ENCODE measurements at places on chromosomes 4 and X. TPM values are rescaled to one million over a fixed set of nuclear protein-coding genes. Genes with fewer than 3 reads are reported as not detected.

GRCh38 chr4:73919691-73920090 is 50.5 kb downstream of the CXCL1 start:
- no peak for DNase-seq

DNA sequence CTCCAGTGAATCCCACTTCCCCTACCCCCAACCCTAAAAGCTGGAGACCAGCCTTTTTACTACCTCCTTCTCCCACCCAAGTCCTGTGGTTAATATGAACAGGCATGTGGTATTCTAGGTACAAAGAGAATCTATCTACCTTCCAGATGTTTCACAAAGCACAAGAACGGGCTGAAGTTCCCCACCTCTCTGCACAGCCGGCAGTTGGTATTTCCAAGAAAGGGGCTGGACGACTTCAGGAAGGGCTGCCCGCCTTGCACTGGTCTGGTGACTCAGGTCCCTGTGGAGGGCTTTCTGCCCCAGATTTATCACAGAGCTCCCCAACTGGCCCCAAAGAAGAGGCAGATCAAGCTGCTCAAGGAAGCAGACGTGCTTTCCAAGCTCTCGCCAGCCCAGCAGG is 4.5 kb downstream of the FAM47E start:
- no peak for DNase-seq

- no peak for DNase-seq
Observed at GRCh38 chr4:107993969-107994368, 4.3 kb downstream of the HADH start.

- DNase-seq: no peak
Observed at GRCh38 chrX:6678313-6678712, 143.4 kb upstream of the VCX3A start.

GRCh38 chr4:88870428-88870827 is 172.8 kb upstream of the NAP1L5 start:
- no peak for DNase-seq

DNA sequence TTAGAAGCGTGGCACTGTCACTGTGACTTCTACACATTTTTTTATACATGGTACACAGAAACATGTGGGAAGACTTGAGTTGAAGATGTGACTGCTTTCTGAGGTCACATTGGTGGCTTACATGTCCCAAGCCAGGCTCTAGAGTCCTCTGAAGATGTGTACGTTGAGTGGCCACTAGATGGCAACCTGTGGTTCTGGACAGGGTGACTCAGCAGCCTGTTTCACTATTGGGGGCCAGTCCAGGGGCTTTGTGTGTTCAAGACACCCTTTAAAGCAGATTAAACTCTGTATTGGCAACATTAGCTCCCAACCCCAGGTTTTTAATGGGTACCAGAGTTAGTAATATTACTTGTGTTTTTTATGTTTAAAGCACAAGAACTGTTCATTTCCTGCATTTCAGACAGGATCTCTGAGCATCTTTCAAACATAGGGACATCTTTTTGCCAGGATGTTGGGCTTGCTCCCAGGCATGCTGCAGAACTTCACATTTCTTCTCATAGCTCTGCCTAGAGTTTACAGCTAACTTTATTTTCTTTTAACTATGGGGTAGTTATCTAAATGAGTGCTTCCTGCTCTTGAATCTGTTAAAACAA is 53.0 kb downstream of the DCUN1D4 start:
- peak; percentile 84 for DNase-seq

DNA sequence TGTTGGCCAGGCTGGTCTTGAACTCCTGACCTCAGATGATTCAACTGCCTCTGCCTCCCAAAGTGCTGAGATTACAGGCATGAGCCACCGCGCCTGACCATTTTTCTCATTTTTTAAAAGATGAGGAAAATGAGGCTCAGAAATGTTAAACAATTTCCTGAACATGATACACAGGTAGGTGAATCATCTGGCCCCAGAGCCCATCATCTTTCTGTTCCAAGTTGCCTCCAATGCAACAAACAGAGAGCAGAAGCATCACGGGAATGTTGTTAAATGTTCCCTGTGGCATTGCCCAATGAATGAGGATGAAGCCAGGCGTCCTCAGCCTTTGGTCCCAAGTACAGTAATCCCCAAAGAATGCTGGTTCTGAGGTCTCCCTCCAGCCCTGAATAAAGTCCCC is 31.3 kb upstream of the ANXA5 start:
- peak; percentile 53 for DNase-seq

DNA sequence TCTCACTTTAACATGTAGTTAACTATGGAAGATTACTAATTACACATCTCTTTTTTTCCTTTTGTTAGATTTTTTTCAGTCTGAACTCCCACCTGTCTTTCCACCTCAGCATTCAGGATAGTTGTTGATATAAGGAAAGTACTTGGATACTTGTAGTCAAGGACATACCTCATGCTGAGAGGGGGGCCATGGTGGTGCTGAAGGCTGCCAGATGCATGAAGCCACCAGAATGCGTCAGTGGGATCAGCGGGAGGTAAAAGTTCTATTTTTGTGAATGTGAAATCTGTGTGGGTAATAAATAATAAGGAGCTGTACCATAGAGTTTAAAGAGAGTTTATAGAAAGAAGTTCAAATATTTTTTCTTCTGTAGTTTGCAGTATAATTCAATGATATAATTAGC is 13.1 kb upstream of the NDST4 start:
- DNase-seq: no peak

DNA sequence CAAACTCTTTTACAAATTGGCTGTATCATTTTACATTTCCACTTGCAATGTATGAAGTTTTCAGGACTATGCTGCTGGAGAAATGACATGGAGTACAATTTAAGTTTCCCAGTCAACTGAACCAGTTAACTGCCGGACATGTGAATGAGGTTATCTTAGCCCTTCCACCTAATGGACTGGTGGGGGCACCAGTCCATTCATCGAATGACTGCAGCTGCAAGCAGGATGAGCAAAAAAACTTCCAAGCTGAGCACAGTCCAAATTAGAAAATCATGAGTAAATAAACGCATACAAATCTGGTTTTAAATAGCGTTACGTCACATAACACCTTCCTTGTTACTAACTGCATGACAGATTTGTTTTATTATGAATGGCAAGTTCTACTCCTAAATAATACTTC is 1131.5 kb downstream of the PCDH18 start:
- DNase-seq: no peak

DNA sequence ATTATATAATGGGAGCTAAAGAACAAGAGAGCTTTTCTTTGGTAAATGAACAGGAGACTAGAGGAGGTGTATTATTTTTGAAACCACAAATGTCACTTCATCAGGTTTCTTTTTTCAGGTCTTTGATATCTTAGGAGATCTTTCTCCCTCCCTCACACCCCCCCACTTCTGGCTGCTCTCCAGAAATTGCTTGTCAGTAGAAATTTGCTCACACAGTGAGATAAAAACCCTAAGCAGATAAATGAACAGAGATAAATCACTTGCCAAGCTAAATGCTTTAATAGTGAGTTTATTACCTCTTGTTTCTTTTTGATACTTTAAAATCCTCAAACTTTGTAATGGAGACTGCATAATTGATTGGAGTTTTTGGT is 421.2 kb upstream of the TENM3 start:
- DNase-seq: no peak

- no peak for DNase-seq
Observed at GRCh38 chr4:29852537-29852936, 867.6 kb upstream of the PCDH7 start.

GRCh38 chr4:104490096-104490769 is 4.5 kb downstream of the CXXC4 start:
- DNase-seq: peak; percentile 8

DNA sequence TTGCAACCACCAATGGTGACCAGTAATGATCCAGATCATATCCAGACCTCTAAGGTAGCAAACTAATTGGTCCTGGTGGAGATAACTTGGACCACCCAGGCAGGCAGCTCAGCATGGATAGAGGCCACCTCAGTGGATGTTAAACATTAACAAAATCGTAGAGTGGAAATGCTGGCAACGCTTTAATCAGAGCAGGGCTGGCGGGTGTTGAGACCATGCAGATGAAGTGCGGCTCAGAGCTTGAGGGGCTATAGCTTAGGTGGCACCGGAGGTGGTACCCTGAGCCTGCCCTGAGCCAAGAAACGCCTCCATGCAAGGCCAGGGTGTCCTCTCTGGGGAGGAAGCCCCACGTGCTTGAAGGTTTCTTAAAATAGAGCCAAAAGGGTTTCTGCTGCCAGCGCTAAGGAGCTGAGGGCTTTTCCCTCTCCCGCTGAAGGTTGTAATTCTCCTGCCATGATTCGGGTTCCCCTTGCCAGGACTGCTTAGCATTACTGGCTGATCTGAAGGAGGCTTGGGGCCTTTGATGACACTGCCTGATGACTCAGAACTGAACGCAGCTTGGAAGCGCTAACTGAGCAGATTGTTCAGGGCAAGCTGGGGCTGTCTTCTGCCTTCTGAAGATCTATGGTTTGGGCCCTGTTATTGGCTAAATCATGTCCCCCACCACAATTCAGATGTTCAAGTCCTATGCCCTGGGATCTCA is 177.8 kb upstream of the ATP6AP2 start:
- DNase-seq: peak; percentile 21

DNA sequence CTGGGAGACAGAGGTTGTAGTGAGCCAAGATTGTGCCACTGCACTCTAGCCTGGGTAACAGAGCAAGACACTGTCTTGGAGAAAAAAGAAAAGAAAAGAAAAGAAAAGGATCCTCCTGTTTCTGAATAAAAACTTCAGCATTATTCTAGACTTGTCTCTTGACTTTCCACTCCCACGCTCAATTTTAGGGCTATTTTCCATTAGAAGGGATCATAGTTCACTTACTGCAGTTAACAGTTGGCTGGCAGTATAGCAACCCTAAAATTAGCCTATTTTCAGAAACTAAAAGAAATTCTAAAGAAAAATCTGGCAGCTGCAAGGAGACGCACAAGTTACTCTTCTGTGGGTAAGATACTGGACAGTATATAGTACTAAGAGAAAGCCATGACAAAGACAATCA is 28.1 kb downstream of the THOC2 start:
- DNase-seq: no peak

DNA sequence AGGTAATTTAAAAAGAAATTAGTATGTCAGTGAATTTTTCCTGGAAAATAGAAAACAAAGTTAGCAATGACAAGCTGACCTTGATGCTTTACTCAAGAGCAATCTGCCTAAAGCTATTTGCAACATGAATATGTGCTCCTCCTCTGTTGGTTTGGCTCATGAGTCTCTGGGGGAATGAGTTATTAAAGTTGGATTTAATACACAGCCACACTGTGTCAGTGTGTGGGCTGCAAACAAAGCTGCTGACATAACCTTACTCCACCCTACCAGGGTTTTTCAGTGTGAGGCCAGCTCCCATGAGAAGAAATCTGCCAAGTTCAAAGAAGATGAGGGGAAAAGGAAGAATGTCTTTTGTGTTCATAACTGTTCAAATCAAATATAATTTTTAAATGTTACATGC is 280.5 kb downstream of the TLL1 start:
- no peak for DNase-seq

- no peak for DNase-seq
Observed at GRCh38 chr4:81135501-81135900, 79.5 kb downstream of the PRKG2 start.

DNA sequence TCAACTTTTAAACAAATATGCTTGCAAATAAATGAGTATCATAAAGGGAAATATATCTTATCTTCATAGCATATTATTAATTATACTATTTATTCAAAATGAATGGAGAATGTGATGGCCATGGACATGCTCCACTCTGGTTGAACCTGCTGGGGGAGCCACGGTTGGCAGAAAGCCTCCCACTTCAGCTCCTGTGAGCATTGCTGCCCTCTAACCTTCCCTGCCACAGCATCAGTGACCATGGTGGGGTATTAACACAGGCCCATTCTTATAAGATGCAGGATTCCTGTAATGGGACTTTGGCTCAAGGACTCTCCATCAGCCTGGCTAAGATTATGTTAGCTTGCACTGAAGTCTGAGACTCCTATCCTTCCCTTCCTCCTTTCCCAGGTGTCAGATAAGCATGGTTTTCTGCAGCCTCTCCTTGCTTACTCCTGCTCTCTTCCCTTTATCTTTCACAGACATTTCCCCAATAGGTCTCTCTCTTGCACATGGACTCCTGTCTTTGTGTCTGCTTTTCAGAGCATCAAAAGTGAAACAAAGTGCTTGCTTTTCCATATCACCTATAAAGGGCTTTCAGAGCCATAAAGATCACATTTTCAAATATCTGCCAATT is 4.9 kb upstream of the ABRAXAS1 start:
- DNase-seq: no peak

The SHROOM4 gene
- total RNA-seq: 0.08 TPM

The CNGA1 gene
- not detected for total RNA-seq

The RRH gene
- not detected for total RNA-seq

The POF1B gene
- not detected for total RNA-seq

The FAM184B gene
- not detected for total RNA-seq
